ENCODE measurements at places on chromosomes 16 and 17.
A peak's percentile ranks its signal among the peaks of the same experiment; 100 is the strongest.

GRCh38 chr16:30767767-30768465 is 5.8 kb downstream of the RNF40 start:
- DNase-seq = no peak

DNA sequence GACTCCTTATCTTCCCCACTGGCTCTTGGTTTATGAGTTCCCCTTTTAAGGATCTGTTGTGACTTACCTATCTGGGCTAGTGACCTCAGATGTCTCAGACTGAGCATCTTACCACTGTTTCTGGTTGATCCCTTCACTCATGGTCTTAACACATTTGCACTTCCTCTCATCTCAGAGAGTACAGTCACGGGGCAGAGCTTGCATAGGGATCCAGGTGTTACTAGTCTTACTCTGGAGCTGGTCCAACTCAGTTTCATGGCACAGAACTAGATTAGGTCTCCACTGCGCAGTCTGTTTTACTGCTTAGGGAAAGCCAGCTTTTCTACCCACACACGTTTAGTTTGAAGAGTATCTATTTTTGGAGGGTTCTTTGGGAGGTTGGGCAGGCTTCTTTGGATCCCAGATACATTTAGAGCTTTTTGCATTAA is 10.2 kb downstream of the GABARAPL2 start:
- no peak for DNase-seq

- DNase-seq = no peak
These were observed 99.8 kb upstream of the CDH5 start for GRCh38 chr16:66266436-66267291.

GRCh38 chr17:79849953-79850352 is 10.7 kb upstream of the CBX4 start:
- DNase-seq = no peak

DNA sequence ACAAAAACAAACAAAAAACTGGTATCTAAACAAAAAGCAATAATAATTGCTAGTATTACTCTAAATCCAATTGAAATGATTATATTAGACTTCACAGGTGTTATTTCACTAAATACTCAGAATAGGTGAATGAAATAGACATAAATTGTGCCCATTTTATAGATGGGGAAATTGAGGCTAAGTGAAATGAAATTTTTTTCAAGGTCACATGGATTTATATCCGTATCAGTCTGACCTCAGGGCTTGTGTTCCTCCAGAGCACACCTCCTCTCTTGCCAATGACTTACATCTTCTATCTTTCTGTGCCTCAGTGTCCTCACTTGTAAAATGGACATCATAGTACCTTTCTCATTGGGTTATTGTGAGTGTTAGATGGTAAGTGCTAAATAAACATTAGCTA is 72.3 kb downstream of the GP2 start:
- no peak for DNase-seq

DNA sequence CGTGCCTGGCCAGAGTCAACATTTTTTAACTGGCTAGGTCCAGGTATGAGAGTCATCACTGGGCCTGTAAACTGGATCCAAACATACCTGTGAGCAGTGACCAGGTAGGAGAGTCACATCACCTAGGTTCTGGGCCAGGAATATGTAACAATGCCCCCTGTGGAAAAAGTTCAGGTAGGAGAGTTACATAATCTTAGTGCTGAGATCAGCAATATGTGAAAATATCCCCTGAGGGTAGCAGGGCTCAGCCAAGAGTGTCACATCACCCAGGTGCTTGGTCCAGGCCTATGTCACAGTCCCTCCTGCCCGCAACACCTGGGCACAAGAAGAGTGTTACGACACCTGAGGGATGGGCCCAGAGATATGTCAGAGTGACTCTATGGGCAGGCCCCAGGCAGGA is 2104.7 kb downstream of the TP53TG3F start:
- no peak for DNase-seq

- DNase-seq = no peak
These were observed 204.7 kb downstream of the HS3ST4 start for GRCh38 chr16:25896411-25896810.

DNA sequence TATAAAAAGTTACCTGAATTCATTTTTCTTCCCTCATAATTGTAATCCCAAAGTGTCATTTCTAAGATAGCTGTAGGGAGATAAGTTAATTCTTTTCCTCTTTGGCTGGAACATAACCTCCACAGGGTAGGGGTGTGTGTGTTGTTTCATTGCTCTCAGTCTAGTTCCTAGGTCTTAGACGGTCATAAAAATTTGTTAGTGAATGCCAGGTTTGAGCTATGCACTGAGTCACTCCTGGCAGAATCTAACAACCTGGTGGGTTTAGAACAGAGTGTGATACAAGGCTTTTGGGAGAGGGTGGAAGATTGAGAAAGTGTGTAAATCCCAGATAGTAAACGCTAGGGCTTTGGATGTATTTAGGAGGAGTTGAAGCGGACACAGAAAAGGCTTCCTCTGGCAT is 894 bp upstream of the PHKG2 start:
- DNase-seq = peak; percentile 62

DNA sequence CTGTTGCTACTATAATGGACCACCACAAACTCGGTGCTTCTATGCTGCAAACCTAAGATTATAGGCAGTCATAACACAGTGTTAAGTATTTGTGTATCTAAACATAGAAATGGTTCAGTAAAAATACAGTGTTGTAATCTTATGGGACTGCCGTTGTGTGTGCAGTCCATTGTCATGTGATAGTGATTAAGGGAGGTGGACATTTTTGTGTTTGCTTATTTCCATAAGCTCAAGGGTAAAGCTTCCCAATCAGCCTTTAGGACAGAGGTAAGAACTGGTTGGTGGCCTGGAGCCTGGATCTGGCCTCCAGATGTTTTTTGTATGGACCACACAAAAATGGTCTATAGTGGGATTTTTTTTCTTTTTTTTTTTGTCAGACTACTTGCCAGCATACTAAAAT is 29.9 kb downstream of the WWOX start:
- DNase-seq = no peak

- no peak for DNase-seq
These were observed 9.8 kb downstream of the SCGB1C2 start for GRCh38 chr17:146983-147761.

DNA sequence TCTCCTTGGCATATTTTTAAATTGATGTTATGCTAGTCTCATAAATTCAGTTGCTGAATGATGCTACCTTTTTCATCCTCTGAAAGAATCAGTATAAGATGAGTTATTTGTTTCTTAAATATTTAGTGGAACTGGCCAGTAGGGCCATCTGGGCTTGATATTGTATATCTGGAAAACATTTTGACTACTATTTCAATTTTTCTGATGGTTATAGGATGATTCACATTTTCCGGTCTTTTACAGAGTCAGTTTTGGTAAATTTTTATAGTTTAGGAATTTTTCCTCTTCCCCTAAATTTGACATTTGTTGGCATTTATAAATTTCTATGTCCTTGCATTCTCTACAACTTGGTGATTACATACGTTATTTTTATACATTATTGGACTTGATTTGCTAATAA is 296.3 kb upstream of the AXIN2 start:
- no peak for DNase-seq
